HL-60 (cell line): ENCODE measurements at places on chromosomes 16 and 17.

GRCh38 chr17:60766778-60767190 is 89.1 kb downstream of the BCAS3 start:
- DNase-seq: no peak

GRCh38 chr16:68283801-68284598 is 19.7 kb downstream of the SLC7A6 start:
- no peak for DNase-seq

DNA sequence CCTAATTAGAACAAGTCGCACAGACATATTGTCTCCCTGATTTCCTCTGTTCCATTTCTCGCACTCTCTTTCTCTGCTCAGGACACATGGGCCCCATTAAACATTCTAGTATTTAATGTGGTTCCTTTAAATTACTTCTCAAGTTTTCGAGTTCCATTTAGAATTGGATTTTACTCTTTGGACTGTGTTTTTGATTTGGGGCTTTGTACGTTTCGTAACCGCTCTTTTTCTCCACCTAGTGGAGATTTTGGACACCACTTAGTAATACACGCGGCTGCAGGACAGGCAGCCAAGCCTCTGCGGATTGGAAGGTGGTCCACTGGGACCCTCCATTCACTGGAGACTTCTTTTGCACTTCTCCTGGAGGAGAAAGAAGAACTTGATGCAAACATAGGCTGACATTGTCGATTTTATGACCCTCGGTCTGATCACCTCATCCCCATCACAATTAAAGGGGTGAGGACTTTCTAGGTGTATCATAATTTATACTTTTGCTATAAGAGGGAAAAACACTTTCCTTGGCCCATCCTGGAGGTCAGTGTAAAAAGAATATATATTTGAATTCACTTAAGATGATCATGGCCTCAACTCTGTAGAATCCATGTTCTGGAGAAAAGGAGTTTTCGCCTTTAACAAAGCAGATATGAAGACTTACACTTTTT is 85.7 kb downstream of the NOG start:
- DNase-seq: no peak

DNA sequence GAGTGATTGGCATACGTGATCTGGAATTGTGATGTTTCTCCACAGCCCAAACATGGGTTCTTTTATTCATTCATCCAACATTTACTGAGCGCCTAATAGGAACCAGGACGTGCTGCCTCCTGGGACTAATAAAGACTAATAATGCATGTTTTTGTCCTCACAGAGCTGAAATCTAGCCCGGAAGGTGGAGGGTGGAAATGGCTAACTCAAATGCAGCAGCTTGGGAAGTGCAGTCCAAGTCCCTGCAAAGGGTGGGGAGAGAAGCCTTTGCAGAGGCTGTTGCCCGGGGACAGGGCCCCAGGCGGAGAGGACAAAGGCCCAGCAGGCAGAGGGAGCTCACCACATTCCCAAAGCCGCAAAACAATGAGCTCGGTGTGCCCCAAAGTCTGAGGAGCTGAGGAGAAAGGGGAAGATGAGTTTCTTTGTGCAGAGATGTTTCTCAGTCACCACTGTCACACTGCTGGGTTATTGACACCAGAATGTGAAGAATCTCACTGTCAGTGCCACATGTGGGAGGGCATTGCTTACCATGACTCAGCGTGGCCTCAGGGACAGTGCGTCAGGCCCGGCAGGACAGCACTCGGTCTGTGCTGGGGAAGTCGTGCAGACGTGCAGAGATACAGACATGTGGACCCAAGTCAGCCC is 118.2 kb upstream of the CHMP6 start:
- DNase-seq: no peak

- DNase-seq: no peak
These were observed at the start of gene ASIC2 for GRCh38 chr17:33292981-33293867. Gene ASIC2 (minus strand): TSS chr17:33293295.

DNA sequence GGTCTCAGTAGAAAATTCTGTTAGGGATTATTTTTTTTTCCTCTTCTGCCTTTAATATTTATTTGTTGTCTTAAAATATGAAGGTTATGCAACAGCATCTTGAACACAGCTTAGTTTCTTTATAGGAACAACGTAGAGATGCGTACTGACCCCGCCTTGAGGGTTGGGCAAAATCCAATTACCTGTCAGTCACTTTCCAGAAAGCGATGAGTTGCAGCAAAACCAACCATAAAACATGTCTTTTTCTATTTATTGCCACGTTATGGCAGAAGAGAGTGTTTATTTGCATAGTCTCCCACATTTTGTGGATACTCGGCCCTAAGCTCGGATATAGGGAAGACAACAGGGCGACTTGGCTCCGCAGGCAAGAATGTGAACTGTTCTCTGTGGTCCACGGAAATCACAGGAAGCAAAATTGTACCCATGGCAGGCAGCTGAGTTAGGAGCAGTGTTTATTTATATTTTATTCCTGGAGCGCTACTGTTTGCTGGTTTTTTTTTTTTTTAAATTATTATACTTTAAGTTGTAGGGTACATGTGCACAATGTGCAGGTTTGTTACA is 44.3 kb upstream of the CACNG5 start:
- no peak for DNase-seq

DNA sequence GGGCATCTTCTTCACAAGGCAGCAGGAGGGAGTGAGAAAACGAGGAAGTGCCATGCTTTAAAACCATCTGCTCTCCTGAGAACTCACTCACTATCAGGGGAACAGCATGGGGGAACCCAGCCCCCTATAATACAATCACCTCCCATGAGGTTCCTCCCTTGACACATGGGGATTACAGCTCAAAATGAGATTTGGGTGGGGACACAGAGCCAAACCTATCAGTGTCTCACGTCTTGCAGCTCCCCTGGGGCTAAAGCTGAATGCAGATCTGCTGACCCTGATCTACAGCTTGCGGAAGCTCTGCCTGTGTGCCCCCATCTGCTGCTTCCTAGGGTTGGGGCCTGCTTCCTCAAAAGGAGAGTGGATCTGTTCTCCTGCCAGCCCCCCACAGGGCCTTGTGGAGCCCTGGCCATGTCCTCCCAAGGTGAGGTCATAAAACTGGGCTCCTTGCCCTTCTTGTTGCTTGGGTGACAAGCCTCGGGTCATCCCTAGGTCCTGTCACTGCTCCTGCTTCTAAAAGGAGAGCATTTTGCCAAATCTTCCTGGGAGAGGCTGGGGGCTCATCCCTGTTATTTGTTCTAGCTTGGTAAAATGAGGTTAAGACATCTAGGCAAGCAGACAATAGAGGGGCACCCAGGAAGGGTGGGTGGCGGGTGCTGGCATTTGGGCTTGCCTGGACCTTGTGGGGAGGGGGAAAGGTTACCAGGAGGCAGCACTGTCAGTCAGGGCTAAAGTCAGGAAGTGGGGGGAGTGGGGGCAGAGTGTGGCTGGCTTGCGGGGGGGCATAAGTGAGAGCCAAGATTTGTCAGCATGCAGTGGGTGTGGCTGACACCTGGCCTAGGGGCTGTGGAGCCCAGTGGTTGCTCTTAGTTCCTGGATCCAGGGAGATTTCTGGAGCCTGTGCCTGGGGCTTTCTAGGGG is 16.0 kb downstream of the KRT33A start:
- no peak for DNase-seq

DNA sequence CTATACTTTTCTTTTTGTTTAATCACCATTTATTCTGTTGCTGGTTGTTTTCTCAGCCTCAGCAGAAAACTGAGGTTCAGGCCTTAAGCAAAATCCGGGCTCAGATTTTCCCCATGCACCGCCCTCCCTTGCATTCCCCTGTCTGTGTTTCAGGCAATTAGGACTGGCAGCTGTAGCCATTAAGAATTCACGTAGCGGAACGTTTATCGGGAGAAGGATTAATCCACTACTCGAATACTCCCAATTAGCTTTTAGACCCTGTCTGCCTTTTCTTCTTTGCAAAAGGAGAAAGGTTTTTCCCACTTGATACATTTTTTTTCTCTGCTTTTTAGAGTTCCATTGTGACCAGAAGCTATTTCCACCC is 173.1 kb downstream of the RPTOR start:
- no peak for DNase-seq

- no peak for DNase-seq
These were observed 19.3 kb upstream of the RAI1 start for GRCh38 chr17:17661834-17662385.

- no peak for DNase-seq
These were observed 12.6 kb upstream of the CLUH start for GRCh38 chr17:2723997-2724783.

DNA sequence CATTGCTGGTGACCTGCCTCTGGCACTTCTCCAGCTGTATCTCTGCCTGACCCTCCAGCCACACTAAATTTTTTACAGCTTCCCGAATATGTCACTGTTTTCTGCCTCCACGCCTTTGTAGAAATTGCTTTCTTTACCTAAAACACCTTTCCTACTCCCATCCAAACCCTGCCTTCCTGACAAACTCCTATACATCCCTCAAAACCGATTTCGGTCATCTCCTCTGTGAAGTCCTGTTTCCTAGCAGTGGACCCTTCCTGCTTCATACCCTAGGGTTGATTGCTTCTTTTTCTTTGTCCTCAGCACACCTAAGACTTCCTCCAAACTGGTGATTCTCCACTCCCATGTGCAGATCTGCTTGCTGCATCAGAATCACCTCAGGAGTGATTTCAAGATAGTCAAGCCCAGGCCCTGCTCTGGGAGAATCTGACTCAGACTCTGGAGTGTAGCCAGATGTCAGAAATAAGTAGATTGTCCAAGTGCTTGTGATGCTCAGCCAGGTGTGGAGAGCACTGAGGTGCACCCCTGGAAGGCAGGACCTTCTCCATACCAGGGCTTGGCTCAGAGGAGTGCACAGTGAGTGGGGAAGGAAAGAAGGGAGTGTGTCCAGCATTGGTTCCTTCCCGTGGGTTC is 184.2 kb downstream of the COPRS start:
- no peak for DNase-seq

- no peak for DNase-seq
These were observed 15.7 kb downstream of the CARHSP1 start for GRCh38 chr16:8853150-8853549.

GRCh38 chr16:68296291-68296690 is 14.5 kb downstream of the SLC7A6OS start:
- no peak for DNase-seq

- no peak for DNase-seq
These were observed at the start of gene B3GNT9 for GRCh38 chr16:67150833-67151396. Gene B3GNT9 (minus strand): TSS chr16:67150998. CDS start chr16:67150485, 513 bp downstream.

- no peak for DNase-seq
These were observed 140.4 kb downstream of the PMP22 start for GRCh38 chr17:15124746-15125145.

- DNase-seq: no peak
These were observed 8.9 kb downstream of the CFAP20 start for GRCh38 chr16:58120234-58120633.

DNA sequence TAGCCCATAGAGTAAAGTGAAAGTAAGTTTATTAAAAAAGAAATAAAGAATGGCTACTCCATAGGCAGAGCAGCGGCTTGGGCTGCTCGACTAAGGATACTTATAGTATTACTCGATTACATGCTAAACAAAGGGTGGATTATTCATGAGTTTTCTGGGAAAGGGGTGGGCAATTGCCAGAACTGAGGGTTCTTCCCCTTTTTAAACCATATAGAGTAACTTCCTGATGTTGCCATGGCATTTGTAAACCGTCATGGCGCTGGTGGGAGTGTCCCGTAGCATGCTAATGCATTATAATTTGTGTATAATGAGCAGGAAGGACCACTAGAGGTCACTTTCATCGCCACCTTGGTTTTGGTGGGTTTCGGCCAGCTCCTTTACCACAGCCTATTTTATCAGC is 13.3 kb upstream of the GAS7 start:
- no peak for DNase-seq

DNA sequence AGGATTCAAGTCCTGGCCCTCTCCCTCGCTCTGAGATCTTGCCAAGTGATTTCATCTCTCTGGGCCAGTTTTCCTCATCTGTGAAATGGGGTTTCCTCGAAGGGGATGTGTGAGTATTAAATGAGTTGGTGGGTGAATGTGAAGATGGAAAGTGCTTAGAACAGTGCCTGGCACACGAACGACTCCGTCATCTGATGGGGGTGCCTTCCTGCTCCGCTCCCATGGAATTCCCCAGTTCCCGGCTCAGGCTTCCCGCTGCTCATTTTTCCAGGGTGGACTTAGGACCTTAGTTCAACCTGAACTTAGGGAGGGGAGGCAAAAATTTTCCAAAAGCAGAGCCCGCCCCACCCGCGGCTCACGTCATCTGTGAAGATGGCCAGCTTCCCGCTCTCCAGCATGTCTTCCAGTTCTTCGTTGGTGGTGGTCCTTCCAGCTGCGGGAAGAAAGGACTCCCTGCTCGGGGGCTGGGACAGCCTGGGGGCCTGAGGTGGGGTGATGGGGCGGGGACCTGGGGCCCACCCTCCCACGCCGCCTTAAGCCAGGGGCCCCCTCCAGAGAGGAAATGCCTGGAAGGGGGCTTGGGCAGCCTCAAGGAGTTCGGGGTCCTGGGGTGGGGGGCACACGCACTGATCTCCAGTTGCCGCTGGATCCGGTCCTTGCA is 11.4 kb downstream of the HSD3B7 start:
- no peak for DNase-seq

DNA sequence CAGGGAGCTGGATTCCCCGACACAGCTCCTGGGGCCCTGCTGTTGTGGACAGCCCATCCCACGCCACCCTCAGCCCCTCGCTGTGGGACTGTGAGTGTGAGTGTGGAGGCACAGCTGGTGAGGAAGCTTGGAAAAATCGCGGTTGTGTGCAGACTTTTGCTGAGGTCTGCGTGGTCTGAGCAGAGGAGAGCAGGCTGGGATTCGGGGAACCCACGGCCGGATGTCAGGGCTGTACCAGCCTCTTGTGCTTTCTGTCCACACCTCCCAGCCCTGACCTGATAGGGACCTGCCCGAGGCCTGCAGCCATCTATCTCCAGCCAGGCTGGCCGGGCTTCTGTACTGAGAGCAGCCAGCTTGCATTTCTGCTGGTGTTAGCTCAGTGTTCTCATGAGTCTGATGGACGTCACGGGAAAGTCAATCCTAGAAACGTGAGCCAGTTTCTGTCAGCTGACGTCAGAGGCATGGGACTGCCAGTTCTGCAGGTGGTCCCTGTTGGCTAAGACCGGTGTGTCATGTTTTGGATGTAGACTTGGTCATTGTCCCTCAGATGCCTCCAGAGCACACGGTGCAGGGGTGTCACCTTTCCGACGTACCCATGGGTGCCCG is 72.8 kb upstream of the ZNF750 start:
- DNase-seq: no peak

DNA sequence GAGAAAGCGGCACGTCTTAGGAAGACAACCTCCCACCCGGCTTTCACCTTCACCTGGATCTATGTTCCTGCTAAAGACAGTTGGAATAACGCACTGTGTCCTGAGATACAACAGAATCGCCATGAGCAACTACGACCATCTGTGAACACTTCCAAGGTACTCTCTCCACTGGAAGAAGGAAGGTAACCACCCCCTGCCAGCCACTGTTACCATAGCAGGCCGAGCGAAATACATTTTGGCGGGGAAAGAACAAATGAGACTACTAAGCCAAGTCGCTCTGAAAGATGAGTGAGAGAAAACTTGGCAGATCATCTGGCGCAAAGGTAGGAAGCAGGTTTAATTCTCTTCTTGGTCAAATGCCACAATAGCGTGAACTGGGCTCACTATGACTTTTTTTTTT is 9.8 kb downstream of the CRK start:
- DNase-seq: no peak

GRCh38 chr16:88747588-88748301 is 37.3 kb downstream of the PIEZO1 start:
- peak; percentile 78 for DNase-seq
